GM12892 (cell line): ENCODE measurements at places on chromosomes 7 and 10.

DNA sequence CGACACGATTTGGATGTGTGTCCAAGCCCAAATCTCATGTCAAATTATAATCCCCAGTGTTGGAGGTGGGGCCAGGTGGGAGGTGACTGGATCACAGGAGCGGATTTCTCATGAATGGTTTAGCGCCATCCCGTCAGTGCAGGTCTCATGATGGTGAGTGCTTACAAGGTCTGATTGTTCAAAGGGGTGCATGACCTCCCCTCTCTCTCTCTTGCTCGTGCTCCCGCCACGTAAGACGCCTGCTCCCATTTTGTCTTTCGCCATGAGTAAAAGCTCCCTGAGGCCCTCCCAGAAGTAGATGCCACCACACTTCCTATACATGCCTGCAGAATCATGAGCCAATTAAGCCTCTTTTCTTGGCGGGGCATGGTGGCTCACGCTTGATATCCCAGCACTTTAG is 71.5 kb upstream of the NANOS1 start:
- DNase-seq, result no peak

DNA sequence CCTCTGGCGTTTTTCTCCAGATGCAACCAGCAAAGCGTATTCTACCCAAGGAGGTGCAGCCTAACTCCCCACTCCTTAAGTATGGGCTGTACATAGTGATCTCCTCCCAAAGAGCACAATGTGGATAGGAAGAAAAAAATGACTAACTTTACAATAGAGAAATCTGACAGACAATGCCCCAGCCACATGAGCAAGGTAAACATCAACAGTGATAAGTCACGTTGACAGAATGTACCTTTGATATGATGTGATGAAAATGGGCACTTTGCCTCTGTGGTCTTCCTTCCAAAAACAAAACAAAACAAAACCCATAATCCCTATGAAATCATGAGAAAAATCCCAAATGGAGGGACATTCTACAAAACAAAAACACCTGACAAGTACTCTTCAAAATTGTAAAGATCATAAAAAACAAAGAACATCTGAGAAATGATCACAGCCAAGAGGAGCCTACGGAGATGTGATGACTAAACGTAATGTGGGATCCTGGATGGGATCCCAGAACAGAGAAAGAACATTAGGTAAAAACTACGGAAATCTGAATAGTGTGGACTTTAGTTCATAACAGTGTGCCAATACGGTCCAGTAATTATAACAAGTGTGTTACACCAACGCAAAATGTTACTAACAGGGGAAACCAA is 50.6 kb downstream of the ABLIM1 start:
- DNase-seq, result no peak

GRCh38 chr10:44874166-44874565 is 37.0 kb upstream of the TMEM72 start:
- DNase-seq, result no peak

DNA sequence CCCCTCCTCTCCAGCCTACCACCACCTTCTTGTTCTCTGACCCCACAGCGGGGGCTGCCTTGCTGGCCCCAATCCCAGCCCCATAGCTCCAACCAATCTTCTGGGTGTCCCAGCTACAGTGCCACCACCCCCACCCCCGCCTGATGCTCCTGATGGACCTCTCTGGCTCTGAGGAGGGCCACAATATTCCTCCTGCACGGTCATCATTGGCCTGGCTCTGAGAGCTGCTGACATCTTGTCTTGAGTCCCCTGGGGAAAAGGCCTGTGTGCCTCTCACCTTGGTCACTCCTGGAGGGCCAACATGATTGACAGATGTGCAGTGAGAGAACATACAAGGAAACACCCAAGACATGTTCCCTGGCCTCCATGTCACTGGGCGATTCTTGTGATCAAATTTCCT is 7.6 kb downstream of the GDF2 start:
- DNase-seq, result no peak

DNA sequence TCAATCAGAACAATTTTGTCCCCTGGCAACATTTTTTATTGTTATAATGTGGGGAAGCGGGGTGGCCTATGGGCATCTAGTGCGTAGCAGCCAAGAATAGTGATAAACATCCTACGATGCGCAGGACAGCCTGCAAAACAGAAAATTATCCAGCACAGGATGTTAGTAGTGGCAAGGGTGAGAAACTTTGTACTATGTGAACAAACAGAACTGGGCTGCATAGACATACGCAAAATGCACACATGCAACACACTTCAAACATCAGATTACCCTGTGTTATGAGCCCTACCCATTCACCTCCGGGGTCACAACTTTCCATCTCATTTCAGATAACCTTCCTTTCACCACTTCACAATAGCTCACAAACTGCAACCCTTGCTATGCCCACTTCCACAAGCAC is 3.1 kb downstream of the ZNF786 start:
- no peak for DNase-seq

GRCh38 chr10:13813550-13813949 is 226.8 kb downstream of the PRPF18 start:
- no peak for DNase-seq

GRCh38 chr7:99380032-99380822 is 5.7 kb downstream of the ARPC1B start:
- no peak for DNase-seq

DNA sequence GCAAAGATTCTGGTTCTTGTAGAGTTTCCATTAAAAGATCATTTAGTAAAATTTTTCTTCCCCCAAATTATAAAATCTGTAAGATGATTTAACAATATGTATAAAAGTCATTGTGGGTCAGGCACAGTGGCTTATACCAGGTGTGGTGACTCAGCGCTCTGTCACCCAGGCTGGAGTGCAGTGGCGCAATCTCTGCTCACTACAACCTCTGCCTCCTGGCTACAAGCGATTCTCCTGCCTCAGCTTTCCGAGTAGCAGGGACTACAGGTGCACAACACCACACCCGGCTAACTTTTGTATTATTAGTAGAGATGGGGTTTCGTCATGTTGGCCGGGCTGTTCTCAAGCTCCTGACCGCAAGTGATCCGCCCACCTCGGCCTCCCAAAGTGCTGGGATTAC is 68.0 kb downstream of the SEPTIN14 start:
- DNase-seq, result no peak

GRCh38 chr10:48210391-48210790 is 64.1 kb downstream of the FRMPD2 start:
- no peak for DNase-seq

DNA sequence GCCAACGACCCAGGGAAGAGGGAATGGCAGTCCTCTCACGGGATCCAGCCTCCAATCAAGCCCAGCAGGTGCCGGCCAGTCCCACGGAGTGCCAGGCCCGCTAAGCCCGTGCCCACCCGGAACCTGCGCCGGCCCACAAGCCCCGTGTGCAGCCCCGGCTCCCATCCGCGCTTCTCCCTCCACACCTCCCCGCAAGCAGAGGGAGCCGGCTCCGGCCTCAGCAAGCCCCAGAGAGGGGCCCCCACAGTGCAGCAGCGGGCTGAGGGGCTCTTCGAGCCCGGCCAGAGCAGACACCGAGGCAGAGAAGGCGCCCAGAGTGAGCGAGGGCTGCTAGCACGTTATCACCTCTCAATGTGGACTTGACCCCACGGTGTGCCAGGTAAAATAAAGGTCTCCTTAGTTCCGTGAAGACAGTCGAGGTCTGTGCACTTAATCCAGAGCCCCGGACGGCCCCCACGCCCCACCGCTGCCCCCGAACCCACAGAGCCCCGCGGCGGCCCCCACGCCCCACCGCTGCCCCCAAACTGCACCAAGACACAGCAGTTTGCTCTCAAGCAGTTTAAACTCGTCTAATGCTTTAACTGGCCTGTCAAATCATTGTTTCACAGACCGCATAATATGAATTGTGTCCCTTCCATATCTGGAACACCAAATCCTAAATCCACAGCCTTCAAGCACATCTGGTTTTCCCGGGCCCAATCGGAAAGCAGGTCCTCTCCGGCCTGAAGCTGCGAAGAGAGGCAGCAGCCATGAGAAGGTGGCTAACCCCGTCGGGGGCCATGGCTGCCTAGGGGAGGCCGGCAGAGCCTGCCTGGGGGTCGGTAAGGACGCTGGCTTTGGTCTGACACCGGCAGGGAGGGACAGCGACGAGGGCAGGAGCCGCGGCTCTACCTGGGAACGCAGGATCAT is 307.8 kb downstream of the PTPRN2 start:
- DNase-seq, result no peak

DNA sequence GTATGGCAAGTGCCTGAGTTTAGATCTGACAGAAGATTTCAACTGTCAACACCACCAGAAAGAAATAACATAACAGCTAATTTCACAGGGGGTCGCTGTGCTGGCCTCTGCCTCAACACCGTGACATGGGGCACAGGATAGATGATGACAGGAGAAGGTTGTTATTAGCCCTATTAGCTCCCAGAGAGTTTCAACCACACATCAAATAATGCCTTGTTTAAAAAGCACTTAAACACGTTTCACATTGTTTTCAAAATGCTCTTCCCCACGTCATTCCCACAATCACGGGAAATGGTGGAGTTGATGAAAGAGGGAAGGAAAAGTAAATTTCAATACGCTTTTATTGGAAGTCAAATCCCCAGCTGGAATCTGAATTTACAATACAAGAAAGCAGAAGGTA is 184.7 kb downstream of the MAGI2 start:
- no peak for DNase-seq

DNA sequence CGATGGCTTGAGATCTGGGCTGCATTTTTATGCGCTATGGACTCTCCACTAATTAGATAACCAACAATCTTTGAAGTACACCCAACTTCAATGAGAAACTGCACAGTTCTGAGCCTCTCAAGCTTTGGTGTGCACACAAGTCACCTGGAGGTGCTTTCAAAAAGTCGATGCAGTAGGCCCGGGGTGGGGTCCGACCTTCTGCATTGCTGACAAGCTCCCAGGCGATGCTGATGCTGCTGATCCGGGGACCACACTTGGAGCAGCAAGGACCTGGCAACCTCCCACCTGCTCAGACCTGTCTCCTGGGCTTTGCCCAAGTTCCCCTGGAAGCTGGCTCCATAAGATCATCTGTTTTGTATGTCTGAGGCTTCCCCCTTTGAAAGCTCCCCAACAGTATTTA is 10.7 kb downstream of the KIAA1549 start:
- no peak for DNase-seq

DNA sequence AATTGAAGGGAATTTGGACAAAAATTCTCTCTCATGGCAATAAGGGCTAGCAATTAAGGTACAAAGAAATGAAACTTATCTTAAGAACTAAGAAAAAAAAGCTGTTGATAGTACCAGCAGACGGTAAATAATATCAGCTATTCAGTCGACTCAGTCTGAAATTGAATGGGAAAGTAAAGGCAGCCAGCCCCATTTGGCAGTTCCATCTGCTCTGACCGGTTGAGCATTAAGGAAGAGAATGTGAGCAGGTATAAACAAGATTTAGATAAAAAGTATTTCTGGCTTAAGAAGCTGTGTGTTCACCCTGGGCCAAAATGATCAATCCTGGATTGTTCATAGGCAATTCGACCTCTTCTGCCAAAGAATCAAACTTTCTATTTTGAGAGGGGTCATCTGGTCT is 154.6 kb upstream of the NPVF start:
- DNase-seq, result no peak

DNA sequence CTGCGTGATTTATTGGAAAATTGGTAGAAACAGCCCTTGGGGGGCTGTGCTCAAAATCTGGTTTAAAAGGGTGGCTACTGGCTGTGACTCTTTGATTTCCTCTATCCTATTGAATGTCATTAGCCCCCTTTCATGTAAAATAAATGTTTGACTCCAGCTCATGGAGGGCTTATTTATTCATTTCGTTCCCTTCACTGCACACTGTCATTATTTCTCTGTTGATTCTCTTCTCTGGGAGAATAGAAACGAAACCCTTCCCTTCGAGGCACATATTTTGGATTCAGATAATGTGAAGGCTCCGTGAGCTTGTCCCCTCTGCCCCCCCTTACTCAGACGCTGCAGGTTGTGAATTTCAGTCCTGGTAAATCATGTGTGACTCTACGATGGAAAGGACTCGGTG is 203.9 kb upstream of the GPR26 start:
- DNase-seq, result no peak

GRCh38 chr7:120941064-120941463 is 9.5 kb upstream of the ING3 start:
- no peak for DNase-seq

- DNase-seq, result no peak
These were observed 7.0 kb downstream of the LARP4B start for GRCh38 chr10:924524-924859.

GRCh38 chr10:70966646-70967553 is 78.5 kb upstream of the PCBD1 start:
- no peak for DNase-seq

GRCh38 chr7:158821171-158822031 is 7.9 kb downstream of the ESYT2 start:
- no peak for DNase-seq

DNA sequence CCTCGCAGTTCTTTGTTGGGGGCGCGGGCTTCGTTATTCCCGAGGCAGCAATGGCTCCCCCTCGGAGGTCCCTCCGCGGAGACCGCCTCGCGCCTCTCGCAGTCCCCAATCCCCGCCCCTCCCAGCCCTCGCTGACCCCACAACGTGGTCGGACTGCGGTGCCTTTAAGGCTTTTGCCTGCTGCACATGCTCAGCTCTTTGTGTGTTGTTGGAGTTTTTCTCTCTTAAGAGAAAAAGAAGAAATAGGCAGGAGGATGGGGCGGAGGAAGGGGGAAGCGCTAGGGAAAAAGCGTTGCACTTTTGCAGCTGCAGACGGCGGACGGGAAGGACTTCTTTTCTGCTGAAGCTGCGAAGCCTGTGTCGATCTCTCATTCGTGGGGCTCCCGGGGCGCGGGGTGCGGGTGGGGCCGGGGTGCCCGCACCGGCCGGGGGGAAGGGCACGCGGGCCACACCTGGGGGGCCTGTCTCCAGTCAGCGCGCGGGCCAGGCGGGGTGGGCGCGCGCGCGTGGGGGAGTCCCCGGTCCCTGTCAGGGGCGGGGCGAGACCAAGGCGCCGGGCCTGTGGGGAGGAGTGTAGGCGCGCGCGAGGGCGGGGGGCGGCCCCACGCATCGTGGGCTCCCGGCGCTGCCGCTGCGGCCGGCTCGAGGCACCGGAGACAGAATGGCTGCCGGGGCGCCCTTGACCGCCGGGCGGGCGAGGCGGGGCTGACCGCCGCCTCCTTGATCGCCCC is 445 bp upstream of the ATRNL1 start:
- peak; percentile 51 for DNase-seq

DNA sequence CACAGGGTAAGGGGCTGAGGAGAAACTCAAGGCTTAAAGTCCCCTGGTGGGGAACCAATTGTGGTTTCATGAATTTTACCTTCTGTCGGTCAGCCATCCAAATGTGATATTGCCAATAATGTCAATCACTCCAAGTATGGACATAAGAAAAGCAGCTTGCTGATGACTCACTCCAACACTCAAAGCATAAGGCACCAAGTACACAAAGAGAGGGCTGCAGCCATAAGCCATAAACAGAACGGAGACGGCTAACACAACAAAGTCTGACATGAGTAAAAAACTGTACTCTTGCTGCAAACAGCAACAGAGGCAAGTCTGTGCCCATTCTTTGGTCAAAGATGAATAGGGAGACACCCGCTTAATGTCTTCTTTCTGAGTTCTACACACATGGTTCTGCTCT is 24.2 kb downstream of the IFIT5 start:
- DNase-seq, result no peak
